ENCODE measurements at places on chromosomes 7 and 10.

DNA sequence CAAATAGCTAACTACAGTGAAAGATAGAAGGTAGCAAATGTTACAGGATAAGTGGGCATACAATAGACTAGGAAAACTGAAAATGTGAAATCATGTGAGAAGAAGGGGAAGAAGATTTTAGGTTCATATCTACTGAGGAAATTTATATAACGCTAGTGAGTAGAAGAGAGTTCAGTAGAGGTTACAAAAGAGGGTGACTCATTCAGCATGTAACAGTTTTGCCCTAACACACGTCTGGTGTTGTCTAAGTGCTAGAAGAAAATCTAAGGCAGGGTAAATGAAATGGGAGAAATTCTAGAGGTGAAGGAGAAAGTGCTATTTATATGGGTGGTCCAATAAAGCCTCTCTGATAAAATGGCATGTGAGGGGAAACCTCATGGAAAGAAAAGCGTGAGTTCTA lies 731.4 kb upstream of the POT1 start:
- no peak for DNase-seq

GRCh38 chr10:103892181-103892580 lies 25.8 kb downstream of the STN1 start:
- DNase-seq = no peak

- no peak for DNase-seq
Observed at GRCh38 chr7:85014936-85015660, 171.8 kb downstream of the SEMA3D start.

DNA sequence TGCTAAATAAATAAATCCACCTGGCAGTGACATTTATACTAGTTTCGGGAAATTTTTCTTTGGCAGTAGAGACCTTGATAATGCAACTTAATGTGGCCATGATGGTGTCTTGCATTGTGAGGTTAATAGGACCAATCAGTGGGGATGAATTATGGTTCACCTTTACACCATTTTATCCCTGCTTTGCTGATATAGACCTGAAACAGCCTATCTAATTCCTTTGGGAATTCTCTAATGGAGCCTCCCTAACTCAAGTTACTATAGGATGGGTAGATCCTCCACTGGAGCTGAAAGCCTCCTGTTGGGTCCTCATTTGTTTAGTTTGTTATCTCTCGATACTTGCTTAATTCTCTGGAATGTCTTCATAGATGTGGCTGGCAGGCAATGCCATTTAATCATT lies 276.7 kb downstream of the CNTNAP2 start:
- no peak for DNase-seq

GRCh38 chr10:2099321-2099720 lies 362.0 kb upstream of the ADARB2 start:
- no peak for DNase-seq

- DNase-seq = no peak
Observed at GRCh38 chr7:69597278-69598076, 798 bp upstream of the AUTS2 start.

DNA sequence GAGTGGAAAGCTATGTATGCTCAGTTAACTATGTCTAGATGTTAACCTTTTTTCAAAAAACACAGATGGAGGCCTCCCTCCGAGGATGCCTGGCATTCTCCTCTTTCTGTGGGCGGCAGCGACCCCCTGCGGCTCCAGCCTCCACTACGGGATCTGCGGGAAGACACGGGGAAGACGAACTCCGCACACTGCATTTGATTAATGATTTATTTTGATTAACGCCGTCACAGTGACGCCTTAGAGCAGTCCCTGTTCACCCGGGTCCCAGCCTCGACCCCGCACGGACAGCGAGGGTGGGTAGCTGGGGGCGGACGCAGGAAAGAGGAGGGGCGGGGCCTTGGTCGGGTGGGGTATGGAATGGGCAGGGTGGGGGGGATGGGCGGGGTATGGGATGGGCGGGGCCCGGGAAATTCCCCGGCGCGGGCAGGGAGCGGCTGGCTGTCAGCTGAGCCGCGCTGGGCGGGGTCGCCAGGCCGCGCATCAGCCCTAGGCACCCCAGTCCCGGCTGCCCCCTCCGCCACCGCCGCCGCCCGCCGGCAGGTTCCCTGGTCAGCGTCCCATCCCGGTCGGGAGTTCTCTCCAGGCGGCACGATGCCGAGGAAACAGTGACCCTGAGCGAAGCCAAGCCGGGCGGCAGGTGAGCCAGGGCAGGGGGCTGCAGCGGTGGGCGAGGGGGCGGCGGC lies at the start of gene OPTN:
TSS of gene OPTN (plus strand) at position 498 of the 683 bp plus-strand sequence. CDS start 8,960 bp downstream, outside the sequence.
- DNase-seq = peak; percentile 81

DNA sequence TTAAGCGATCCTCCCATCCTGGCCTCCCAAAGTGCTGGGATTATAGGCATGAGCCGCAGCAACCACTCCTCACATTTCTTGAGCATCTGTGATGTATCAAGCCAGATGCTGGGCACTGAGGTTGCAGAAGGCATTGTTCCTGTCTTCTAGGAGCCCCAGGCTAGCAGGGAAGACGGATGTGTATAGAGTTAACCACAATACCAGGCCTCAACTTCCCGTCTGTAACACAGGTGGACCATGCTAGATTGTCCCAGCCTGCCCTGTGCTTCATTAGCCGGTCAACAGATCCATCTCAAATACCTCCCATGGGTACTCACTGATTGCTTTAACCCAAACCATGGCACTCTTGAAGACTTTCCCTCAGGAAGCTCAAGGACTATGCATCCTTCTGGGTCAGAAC lies 1.8 kb upstream of the CLDN4 start:
- DNase-seq = no peak
